ENCODE measurements at places on chromosomes 2 and 18.

GRCh38 chr2:223669453-223670225 lies 67.5 kb upstream of the SCG2 start:
- DNase-seq = no peak

- no peak for DNase-seq
Measured at GRCh38 chr2:137857881-137858280, 106.4 kb upstream of the HNMT start.

- no peak for DNase-seq
Measured at GRCh38 chr2:31511376-31511775, 69.4 kb downstream of the SRD5A2 start.

DNA sequence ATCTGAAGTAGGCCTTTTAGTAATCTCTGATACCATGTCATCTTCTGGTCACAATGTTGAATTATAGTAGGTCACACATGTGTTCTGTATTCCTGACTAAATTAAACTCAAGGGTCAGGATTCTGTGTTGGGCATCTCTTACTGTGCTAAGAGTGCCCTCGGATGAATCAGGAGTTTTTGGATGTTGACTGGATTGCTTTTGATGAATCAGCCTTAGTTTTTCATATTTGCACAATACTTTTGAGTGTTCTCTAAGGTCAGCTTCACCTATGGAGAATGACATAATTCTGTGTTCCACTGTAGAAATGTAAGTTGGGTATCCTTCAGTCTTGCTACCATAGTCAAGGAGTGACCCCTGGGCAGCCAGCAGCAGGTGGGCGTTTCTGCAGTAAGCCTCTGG lies 190.1 kb downstream of the PTPRM start:
- DNase-seq = no peak

- no peak for DNase-seq
Measured at GRCh38 chr2:188601927-188602326, 310.3 kb downstream of the GULP1 start.

DNA sequence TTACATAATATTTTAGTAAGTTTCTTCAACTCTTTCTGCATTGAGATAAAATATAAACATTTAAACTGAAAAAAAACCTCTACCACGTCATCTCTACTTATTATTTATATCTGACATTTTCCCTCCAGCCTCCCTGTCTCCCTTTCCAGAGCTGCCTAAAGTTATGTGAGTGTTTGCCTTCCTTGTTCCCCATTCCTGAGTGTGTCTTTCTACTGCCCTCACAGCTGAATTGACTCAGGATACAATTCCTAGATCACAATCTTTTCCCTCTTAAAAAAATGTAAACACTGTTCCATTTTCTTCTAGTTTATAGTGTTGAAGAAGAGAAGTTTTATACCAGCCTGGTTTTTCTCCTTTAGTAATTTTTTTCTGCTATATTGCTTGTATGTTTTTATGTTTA lies 5.3 kb downstream of the TRPM8 start:
- no peak for DNase-seq

GRCh38 chr18:51241226-51241625 lies 43.7 kb upstream of the MEX3C start:
- no peak for DNase-seq

DNA sequence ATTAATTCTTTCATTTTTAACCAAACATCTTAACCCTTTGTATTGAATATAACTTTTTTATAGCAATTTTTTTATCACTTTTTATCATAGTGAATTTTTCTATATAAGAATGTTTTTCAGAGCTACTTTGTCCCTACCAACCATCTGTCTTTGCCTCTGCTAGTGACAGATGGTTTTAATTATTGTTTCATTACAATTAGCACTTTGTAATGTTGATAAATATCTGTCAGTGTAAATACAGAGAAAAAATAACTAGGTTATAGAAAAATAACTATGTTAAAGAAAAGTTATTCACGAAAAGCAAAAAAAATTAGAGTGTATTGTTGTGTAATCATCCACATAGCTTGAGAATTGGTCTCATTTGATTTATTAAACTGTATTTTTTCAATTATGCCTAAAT lies 91.0 kb upstream of the CDH19 start:
- no peak for DNase-seq

GRCh38 chr2:51638811-51639210 lies 606.9 kb upstream of the NRXN1 start:
- no peak for DNase-seq

GRCh38 chr2:151437630-151438029 lies 27.9 kb downstream of the RIF1 start:
- no peak for DNase-seq

DNA sequence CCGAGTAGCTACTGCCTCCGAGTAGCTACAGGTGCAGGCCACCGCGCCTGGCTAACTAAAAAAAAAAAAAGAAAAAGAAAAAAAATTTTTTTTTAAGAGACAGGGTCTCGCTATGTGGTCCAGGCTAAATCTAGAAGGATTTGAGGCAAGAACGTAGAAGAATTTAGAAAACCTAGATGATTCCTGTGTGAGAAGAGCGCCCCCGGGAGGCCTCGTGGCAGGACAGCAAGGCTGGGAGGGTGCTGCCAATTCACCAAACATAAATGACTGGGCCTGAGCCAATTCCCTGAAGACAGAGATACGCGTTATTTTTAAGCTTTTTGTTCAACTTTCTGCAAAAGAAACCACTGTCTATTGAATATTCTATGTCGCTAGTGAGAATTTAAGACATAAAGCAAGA lies 90.1 kb upstream of the TGFA start:
- no peak for DNase-seq

DNA sequence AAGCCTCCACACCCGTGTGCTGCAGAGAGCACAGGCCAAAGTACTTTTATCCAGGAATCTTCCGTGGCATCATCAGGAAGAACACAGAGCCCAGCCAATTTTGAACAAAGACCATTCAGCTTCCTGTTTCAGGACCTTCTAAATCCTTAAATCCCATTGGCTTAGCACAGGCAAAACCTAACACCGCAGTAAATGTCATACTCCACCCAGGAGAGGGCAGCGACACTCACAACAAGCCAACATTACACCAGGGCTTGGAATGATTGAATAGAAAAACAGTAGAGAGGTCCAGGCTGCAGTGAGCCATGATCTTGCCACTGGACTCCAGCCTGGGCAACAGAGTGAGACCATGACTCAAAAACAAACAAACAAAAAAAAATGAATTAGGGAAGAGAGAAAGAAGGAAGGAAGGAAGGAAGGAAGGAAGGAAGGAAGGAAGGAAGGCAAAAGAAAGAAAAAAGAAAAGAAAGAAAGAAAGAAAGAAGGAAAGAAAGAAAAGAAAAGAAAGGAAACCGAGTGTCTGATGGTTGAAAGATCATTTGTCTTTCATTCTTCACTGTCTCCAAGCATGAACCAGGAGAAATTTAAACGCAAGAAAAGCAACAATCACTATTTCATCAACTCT lies 144.6 kb upstream of the SATB2 start:
- DNase-seq = no peak

DNA sequence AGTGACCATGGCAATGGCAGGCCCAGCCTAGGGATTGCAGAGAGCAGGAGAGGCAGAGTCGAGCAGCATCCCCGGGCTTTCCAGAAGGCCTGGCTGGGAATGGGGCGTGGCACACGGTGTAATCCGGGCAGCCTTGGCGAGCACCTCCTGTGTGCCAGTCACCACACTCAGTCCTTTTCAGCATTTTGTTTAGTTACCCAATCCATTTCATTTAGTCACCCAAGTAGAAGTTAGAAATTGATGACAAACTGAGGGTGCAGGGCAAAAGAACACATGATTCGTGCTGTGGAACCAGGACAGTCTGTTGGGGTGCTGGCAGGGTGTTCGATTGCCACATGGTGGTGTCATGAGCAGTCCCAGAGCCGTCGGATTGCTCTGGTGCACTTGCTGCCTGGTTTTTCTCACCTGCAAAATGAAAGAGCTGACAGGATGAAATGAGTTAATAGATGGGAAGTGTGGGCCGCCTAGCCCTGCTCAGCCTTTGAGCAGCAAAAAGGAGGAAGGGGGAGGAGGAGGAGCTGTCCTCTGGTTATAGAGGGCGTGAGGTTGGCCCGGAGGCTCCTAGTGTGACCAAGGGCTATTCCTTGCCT lies 299.4 kb downstream of the AGAP1 start:
- no peak for DNase-seq

All from activated CD4-positive, alpha-beta T cell treated with anti-CD3 and anti-CD28 coated beads for 4 hours (primary cell).